ENCODE measurements at places on chromosomes 16 and 17. TPM values are rescaled to one million over a fixed set of nuclear protein-coding genes. Genes with fewer than 3 reads are reported as not detected.

CASKIN1 gene
- 0.38 TPM for total RNA-seq

KRTAP4-4 gene
- not detected for total RNA-seq

CD68 gene
- total RNA-seq: 12.1 TPM

NXPH3 gene
- not detected for total RNA-seq

UTS2R gene
- total RNA-seq: not detected

KRT25 gene
- total RNA-seq: not detected

DLX4 gene
- total RNA-seq: not detected

Data from mesangial cell (primary cell).